ENCODE measurements at places on chromosomes 2 and 18.

DNA sequence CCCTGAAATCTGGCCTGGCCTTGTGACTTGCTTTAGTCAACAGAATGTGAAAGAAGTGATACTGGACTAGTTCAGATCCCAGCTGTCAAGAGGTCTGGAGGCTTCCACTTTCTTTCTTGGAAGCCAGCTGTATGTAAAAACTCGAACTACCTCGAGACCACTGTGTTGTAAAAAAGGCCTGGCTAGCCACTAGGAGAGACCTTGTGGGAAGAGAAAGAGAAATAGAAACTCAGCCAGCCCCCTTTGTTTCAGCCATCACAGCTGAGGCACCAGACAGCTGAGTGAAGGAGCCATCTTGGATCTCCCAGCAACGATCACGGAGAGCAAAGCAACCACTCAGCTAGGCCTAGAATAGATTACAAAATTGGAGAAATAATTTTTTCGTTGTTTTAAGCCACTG is 324.9 kb upstream of the TCF4 start:
- no peak for DNase-seq

DNA sequence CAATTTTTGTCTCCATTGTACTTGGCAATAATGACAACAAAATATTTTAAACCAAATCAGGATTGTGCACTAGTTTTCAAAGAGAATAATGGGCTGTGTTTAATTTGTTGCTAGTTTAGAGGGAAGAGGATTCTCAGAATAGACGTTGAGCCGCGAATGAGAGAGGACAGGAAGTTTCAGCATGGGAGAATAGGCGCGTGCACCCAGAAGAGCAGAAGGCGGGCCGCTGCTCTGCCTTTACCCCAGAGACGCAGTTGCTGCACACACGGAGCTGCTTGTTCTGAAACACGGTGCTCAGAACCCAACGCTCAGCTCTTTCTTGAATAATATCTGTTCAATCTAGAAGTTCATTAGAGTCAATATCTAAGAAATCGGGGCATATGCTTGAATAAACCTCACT is 223.4 kb downstream of the MYT1L start:
- no peak for DNase-seq

DNA sequence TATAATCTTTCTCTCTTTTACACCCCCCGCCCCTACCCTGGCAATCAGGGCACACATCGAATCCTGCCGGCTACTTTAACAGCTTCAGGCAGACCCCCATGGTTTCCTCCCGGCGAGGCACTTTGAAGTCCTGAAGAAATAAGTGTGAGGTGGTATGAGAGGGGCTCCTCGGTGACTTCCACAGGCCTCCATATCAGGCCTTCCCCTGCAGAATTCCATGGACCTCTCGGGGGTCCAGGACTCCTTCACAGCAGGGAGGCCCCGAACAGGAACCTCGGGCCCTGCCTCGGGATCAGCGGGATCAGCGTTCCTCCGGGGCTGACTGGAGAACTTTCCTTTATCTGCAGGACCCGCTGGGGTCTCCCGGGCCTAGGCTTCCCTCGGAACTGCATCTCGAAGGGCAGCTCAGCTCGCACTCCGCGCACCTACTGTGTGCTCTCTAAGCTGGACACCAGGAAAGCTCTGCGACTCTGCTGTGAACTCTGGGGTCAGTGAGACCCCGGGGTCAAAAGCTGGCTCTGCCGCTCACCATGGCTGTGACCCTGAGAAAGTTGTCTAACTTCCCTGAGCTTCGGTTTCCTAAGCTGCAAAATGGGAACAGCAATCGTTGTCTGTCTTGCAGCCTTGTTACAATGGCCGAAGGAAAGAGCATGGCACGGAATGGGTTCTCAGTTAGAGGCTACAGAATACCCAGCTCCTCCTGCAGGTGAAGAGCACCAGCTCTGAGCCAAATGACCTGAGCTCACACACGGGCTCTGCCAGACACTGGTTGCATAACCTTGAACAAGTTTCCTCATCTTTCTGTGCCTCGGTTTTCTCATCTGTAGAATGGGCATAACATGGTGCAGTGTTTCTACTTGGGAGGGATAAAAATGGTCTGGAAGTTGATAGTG is 97.4 kb upstream of the ID2 start:
- no peak for DNase-seq

DNA sequence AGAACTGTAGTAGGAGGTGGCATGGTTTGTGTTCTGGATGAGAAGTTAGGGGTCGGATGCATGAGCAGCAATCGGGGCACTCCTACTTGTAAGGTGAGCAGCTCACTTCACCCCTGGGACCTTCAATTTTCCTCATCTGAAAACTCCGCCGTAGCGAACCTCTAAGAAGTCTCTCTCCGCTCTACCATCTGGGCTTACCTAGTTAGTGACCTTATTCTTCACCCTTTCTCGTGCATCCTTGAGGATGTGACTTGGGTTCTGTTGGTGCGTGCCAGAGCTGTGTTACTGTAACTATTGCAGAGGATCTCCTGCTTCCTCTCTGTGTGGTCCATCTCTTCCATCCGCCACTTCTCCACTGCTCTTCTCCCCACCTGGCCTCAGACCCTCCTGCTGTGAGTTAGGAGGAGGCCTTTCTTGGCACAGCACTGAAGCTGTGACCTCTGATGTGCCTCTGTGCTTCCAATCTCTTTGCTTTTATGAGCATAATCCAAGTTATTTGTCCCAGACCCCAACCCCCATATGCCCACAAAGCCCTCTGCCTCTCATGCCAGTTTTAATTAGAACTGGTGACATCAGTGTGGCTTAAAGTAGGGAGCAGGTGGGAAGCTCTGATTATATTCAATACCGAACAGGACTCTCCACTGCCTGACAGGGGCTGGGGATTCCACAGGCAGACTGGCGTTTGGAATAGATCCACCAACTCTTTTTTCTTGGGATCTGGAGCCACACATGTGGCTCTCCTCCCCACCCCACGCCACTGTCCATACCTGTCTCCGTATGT is 178.4 kb downstream of the BCL2 start:
- no peak for DNase-seq

DNA sequence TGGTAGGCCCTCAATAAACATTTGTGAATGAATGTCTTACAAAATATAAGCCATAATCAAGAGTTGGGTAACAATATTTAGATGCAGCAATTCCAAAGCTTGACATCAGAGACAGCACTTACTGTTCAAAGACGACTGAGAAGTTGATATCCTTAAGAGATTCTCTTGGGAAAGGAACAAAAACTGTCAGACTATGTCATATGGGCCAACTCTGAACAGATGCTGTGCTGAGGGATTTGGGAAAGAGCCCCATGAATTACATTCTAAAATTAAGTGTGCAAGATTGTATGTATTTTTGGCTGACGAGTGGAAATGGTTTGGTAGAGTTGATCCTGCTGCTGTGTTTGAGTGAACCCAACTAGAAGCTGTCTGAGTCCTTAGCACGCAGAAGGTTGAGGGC is 250.7 kb upstream of the LINC00305 start:
- no peak for DNase-seq

GRCh38 chr2:237154082-237154638 is 68.5 kb downstream of the COPS8 start:
- peak; percentile 37 for DNase-seq

DNA sequence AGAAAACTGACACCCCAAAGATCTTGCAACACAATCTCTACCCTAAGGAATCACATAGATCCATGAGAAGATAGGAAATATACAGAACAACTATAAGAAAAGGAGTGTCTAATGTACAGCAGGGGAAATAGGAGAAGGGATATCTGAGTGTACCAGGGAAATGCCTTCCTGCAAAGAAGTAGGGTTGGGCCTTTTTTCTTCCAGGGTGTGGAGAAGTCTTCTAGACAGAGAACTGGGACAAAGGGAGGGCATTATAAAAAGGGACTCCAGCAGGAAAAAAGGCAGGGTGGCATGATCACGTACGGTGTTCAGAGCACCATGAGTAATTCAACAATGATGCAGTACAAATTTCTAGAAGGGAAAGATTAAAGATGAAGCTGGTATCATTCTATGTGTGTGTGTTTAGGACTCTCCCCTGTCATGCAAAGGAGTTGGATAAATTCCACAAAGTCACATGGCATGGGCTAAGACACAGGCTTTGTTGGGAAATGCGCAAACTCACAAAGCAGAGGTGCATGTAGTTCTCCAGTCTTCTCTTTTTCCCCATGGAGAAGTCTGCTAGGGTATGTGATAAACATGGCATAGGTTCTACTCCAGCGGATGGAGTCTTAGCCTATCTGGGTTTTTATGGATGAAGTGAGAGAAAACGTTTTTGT is 6.7 kb upstream of the SEC11C start:
- DNase-seq, result no peak

GRCh38 chr2:1758171-1758570 is 13.9 kb upstream of the PXDN start:
- DNase-seq, result no peak

GRCh38 chr18:57519668-57520424 is 66.7 kb downstream of the FECH start:
- no peak for DNase-seq

DNA sequence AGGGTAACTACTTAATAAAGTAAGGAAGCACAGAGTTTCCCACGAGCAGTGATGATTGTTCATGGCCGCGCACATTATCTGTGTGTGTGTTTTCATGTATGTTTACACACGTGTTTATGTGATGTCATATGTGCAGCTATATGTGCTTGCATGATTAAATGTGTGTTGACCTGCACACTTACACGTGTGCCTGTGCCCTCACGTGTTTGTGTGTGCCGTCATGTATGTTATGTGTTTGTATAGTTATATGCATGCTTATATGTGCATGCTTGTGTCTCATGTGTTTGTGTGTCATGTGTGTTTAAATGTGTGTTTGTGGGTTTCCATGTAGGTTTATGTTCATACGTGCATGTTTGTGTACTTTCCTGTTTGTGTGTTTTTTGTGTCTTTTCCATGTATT is 782.3 kb downstream of the GALR1 start:
- no peak for DNase-seq

DNA sequence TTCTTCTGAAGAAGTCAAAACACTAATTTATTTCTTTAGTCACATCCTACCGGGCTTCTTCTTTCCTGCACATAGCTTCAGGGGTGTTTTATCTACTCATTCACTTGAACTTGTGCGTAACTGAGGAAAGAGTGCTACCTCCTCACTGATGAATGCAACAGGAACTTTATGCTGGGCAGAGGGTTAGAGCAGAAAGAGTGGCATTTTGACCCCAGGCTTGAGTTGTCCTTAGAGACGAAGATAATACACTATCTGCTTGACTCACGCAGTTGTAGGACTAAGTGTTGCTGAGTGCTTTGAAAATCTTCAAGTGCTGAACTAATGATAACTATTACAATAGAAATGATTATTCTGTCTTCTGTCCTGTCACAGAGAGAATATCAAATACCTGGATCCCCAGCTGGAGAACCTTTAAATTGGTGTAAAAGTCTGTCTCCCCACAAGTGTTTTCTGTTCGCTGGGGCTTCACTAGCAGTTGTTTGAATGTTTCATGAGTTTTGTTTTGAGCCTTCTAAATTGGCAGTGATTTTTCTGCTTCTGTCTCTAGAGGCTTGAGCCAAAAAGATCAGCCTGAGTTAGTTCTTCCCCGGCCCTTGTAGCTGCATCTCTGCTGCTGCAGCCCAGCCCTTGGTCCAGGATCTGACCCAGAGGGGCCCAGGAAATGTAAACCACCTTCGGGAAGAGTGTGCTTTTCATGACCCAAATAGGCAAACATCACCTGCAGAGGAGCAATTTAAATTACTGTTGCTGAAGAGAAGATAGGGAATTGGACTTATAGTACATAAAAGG is 86.3 kb upstream of the LGALSL start:
- no peak for DNase-seq

GRCh38 chr2:166463640-166464039 is 30.4 kb downstream of the SCN7A start:
- DNase-seq, result no peak

DNA sequence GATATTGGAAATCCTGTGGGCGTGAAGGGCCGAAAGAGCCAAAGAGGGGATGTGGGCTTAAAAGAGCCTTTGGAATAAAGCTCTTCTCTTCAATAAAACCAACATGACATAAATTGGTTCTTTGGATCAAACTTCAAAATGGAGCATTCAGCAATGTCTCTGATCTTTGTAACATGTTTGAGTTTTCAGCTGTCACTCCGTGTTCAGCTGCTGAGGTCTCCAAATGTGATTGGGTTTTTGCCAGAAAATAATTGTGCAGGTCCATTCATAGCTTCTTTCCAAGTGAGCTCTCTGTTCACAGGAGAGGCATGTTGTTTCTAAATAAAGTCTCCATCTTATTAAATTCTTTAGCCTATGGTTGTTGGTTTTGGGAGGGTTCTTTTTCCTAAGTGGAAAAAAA is 127.6 kb upstream of the CCDC68 start:
- no peak for DNase-seq

DNA sequence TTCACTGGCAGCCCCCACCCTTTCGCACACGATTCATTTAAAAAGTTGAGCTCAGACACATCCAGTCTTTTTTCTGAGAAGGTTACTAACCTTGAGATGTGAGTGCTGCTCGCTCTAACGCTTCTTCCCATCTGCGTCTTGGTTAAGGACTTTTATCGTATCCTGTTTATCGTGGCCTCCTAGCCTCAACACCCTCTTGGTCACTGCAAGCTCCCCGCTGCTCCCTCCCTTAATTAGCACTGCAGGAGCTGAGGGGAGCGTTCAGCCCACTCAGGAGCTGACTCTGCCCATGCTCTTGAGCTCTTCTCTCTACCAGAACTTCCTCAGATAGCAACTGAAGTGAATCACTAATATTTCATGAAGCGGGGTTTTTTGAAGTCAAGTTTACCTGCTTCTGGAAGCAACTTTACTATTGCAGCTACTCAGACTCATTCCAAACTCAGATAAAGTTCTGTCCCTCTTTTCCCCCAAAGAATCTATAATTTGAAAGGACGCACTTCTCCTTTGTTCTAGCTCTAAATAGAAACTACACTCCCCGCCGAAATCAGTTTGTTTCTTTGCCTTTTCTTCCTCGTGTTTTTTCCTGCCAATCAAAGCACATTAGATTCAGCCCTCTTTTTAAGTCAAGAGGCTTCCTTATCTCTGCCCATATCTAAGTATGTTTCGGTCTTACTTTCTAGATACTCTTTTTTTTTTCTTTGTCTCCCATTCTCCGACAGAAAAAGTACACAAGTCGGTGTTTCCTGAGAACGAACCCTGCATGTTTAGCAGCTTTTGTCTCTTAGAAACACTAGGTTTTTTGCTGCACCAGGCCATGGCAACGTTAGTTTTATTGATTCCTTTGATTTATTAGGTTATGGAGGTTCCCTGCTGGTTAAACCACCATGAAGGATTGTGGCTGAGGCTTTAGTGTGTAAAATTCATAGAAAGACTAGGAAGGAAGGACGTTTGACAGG is 9.3 kb upstream of the CD226 start:
- no peak for DNase-seq

DNA sequence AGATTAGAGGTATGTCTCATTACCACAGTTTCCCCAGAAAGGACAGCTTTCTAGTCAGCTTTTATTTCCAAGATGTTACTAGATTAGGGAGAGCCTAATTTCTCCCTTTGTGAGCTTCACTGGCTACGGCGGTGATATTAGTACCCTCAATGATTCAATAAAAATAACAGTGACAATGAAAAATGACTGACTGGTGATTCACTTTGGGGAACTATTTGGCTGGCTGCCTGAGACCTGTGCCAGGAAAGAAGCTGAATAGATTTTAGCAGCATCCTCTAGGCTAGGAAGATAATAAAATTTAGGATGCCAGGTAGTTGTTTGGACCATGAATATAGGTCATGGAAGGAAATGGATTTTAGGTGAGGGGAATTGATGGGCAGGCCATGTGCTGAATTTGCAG is 178.7 kb downstream of the FMNL2 start:
- DNase-seq, result no peak

GRCh38 chr2:164474873-164475272 is 146.4 kb downstream of the GRB14 start:
- DNase-seq, result no peak

- no peak for DNase-seq
These were observed 357.4 kb downstream of the RND3 start for GRCh38 chr2:150129921-150130575.

- DNase-seq, result no peak
These were observed 87.4 kb downstream of the SMIM21 start for GRCh38 chr18:75339936-75340605.
